ENCODE measurements at places on chromosomes 2 and 18. TPM values are rescaled to one million over a fixed set of nuclear protein-coding genes. Genes with fewer than 3 reads are reported as not detected.

CNOT9 gene
- total RNA-seq = 71.0 TPM

DNA sequence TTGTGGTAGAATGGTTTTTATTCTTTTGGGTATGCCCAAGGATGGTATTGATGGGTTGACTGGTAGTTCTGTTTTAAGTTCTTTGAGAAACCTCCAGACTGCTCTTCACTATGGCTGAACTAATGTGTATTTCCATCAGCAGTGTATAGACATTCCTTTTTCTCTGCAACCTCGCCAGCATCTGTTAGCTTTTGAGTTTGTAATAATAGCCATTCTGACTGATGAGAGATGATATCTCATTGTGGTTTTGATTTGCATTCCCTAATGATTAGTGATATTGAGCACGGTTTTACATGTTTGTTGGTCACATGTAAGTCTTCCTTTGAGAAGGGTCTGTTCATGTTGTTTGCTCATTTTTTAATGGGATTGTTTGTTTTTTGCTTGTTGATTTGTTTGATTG is 1348.7 kb upstream of the NXPH2 start:
- no peaks in the 10 kb centered on the region for H3K36me3 ChIP-seq
- no peak for DNase-seq
- H3K4me3 ChIP-seq = no peak overlapping the region
- H3K4me1 ChIP-seq = no peaks in the 10 kb centered on the region

DNA sequence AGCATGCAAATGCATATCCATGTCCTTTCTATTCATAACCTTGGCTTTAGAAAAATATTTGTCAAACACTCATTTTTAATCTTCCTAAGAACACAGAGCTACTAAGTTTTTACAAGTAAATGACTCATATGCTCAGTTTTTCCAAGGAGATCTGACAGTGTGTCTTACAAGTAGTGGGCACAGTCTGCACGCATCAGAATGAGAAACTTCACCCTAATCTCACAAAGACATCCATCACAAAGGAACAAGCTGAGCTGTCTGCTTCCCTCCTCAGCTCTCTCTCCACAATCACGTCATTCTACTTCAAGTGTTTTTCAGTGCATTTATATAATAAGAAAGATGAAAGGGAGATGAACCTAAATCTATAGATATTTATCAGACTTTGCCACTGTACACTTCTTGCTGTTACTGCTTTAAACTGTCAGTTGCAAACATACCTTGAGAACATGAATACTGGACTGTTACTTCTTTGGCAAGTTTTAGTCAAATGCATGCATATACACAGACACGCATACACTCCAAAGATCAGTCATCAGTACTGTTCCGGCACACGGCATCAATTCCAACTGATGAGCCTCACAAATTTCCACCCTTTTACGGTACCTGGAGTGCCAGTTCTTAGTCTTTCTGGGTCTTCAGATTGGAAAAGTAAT is 75.7 kb downstream of the RBMS1 start:
- peaks cover 71% of the 10 kb centered on the region for H3K4me1 ChIP-seq
- no peak overlapping the region for H3K27ac ChIP-seq
- DNase-seq = no peak
- no peak overlapping the region for H3K4me3 ChIP-seq
- peaks cover 37% of the 10 kb centered on the region for H3K36me3 ChIP-seq

- H3K36me3 ChIP-seq = no peaks in the 10 kb centered on the region
- H3K4me1 ChIP-seq = no peaks in the 10 kb centered on the region
- H3K27ac ChIP-seq = no peak overlapping the region
- peaks cover 5% of the 10 kb centered on the region for H3K27me3 ChIP-seq
- H3K4me3 ChIP-seq = no peak overlapping the region
These were observed 360.3 kb downstream of the IRS1 start for GRCh38 chr2:226439337-226439736.

GRCh38 chr2:176961775-176962619 is 250.6 kb upstream of the HNRNPA3 start:
- no peaks in the 10 kb centered on the region for H3K36me3 ChIP-seq
- no peak overlapping the region for H3K4me3 ChIP-seq
- no peak for DNase-seq
- peaks cover 41% of the 10 kb centered on the region for H3K27me3 ChIP-seq
- no peak overlapping the region for H3K27ac ChIP-seq

- H3K27me3 ChIP-seq = no peaks in the 10 kb centered on the region
- H3K27ac ChIP-seq = no peak overlapping the region
- H3K4me3 ChIP-seq = no peak overlapping the region
- H3K4me1 ChIP-seq = no peaks in the 10 kb centered on the region
- no peaks in the 10 kb centered on the region for H3K36me3 ChIP-seq
These were observed 2.2 kb downstream of the TPO start for GRCh38 chr2:1415501-1415900.

GRCh38 chr18:74132201-74132600 is 15.4 kb downstream of the FBXO15 start:
- DNase-seq = no peak
- no peaks in the 10 kb centered on the region for H3K36me3 ChIP-seq
- no peak overlapping the region for H3K4me3 ChIP-seq
- H3K27me3 ChIP-seq = no peaks in the 10 kb centered on the region

DNA sequence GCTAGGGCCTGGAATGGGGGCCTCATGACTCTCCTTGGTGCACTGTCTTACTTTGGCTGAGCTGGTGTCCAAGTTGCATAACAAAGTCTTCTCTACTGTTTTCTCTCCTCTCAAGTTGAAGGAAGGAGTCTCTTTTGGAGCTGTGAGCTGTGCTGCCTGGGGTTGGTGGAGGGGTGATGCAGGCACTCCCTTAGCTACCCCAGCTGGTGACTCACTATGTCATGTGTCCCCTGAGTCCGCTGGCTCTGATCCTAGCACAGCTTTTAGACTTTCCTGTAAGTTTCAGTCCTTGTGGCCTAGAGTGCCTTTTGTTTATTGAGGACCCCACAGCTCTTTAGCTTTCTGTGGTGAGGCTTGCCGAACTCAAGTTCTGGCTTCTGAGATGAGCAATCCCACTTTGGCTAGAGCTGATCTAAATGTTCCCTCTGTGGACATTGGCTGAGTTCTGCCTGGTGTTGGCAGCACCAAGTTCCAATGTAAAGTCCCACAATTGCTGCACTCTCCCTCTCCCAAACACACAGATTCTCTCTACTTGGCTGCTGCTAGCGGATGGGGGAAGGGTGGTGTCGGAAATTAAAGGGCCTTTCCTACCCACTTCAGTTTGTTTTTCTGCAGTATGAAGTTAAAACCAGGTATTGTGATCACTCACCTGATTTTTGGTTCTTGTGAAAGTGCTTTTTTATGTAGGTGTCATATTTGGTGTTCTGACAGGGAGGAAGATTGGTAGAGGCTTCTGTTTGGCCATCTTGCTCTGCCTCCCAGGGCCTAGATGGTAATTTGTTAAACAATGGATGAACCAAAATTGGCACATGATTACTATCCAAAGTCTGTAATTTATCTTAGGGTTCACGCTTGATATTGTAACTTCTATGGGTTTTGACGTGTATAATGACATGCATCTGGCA is 83.2 kb downstream of the COMMD1 start:
- H3K4me3 ChIP-seq = no peak overlapping the region
- no peaks in the 10 kb centered on the region for H3K4me1 ChIP-seq
- no peak overlapping the region for H3K27ac ChIP-seq
- peaks cover 2% of the 10 kb centered on the region for H3K36me3 ChIP-seq
- no peak for DNase-seq
